SJCRH30 (cell line): ENCODE measurements at places on chromosomes 12 and 14.

- no peaks in the 10 kb centered on the region for H3K27me3 ChIP-seq
- no peak overlapping the region; the same call in 1 of the 2 replicates for H3K27ac ChIP-seq
- no peaks in the 10 kb centered on the region for H3K36me3 ChIP-seq
- DNase-seq = peak; percentile 20
Observed at GRCh38 chr12:87439990-87440827, 589.0 kb downstream of the C12orf50 start.

DNA sequence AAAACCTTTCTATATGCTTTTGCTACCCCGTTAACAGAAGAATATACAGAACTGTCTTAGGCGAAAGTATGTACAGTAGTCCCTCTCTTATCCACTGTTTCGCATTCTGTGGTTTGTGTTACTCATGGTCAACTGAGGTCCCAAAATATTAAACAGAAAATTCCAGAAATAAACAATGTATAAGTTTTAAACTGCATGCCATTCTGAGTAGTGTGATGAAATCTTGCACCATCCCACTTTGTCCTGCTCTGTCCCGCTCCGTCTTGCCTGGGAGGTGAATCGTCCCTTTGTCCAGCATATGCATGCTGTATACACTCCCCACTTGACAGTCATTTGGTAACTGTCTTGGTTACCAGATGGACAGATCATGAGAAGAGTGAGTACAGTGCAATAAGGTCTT is 70.1 kb upstream of the STRN3 start:
- H3K27ac ChIP-seq = no peak overlapping the region
- H3K36me3 ChIP-seq = peaks cover 36% of the 10 kb centered on the region
- H3K4me1 ChIP-seq = no peaks in the 10 kb centered on the region
- H3K4me3 ChIP-seq = no peak overlapping the region
- H3K27me3 ChIP-seq = no peaks in the 10 kb centered on the region

DNA sequence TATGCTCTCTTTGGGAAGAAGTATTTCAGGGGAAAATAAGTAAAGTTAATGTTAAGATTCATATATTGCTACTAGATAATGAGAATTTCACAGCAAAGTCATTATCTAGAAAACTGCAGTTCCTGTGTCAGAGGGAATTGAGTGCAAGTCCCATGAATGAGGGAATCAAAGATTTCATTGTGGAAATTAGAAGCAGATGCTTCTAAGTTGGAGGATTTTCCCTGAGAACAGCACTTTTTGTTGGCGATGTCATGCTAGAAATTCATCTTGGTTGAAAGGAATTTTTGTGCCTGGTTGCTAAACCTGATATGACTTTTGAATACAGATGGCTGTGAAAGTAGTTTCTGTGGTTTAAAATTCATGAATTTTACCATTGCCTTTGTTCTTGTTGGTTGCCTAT is 25.6 kb downstream of the FRMD6 start:
- H3K27ac ChIP-seq = peak overlapping the region; percentile 49
- H3K27me3 ChIP-seq = no peaks in the 10 kb centered on the region
- peaks cover 15% of the 10 kb centered on the region for H3K4me1 ChIP-seq
- H3K4me3 ChIP-seq = no peak overlapping the region
- DNase-seq = peak; percentile 12

GRCh38 chr12:124558313-124558712 is 9.1 kb downstream of the NCOR2 start:
- H3K36me3 ChIP-seq = peaks cover 8% of the 10 kb centered on the region; the same call in 1 of the 2 replicates
- H3K27me3 ChIP-seq = no peaks in the 10 kb centered on the region
- no peak overlapping the region for H3K4me3 ChIP-seq
- H3K27ac ChIP-seq = no peak overlapping the region
- no peak for DNase-seq

GRCh38 chr14:94115058-94115591 is 4.6 kb downstream of the IFI27 start:
- no peaks in the 10 kb centered on the region for H3K4me1 ChIP-seq
- H3K4me3 ChIP-seq = no peak overlapping the region
- H3K27ac ChIP-seq = no peak overlapping the region
- H3K27me3 ChIP-seq = no peaks in the 10 kb centered on the region; the same call in 1 of the 2 replicates
- H3K36me3 ChIP-seq = no peaks in the 10 kb centered on the region

DNA sequence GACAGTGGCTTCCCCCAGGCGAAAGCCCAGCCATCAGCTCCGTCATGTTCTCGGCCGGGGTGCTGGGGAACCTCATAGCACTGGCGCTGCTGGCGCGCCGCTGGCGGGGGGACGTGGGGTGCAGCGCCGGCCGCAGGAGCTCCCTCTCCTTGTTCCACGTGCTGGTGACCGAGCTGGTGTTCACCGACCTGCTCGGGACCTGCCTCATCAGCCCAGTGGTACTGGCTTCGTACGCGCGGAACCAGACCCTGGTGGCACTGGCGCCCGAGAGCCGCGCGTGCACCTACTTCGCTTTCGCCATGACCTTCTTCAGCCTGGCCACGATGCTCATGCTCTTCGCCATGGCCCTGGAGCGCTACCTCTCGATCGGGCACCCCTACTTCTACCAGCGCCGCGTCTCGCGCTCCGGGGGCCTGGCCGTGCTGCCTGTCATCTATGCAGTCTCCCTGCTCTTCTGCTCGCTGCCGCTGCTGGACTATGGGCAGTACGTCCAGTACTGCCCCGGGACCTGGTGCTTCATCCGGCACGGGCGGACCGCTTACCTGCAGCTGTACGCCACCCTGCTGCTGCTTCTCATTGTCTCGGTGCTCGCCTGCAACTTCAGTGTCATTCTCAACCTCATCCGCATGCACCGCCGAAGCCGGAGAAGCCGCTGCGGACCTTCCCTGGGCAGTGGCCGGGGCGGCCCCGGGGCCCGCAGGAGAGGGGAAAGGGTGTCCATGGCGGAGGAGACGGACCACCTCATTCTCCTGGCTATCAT is 663 bp downstream of the PTGER2 start:
- H3K36me3 ChIP-seq = no peaks in the 10 kb centered on the region
- no peak overlapping the region for H3K27ac ChIP-seq
- no peaks in the 10 kb centered on the region for H3K4me1 ChIP-seq
- peak overlapping the region; percentile 64 for H3K4me3 ChIP-seq

DNA sequence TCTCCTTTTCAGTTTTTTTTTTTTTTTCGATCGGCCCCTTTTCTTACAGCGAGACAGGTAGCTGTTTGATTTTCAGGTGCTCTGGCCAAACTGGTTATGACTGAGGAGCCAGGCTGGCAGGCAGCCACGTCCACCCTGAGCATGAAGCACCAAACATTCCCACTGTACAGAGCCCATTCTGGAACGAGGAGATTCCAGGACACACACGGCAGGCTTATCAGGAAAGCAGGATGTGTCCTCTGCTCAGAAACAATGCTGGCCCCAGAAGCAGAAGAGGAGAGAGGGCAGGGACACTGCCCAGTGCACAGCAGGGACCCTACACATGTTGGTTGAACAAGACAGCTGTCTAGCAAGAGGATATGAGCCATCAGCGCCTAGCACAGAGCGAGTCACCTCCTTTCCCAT is 3.7 kb upstream of the KRT2 start:
- DNase-seq = no peak
- no peaks in the 10 kb centered on the region for H3K4me1 ChIP-seq
- no peak overlapping the region for H3K27ac ChIP-seq
- peaks cover 4% of the 10 kb centered on the region; the same call in 1 of the 2 replicates for H3K27me3 ChIP-seq
- H3K36me3 ChIP-seq = no peaks in the 10 kb centered on the region

- no peak overlapping the region for H3K4me3 ChIP-seq
- peaks cover 13% of the 10 kb centered on the region for H3K4me1 ChIP-seq
- no peaks in the 10 kb centered on the region for H3K36me3 ChIP-seq
- H3K27ac ChIP-seq = no peak overlapping the region
Observed at GRCh38 chr14:54348001-54348611, 48.7 kb upstream of the CDKN3 start.

DNA sequence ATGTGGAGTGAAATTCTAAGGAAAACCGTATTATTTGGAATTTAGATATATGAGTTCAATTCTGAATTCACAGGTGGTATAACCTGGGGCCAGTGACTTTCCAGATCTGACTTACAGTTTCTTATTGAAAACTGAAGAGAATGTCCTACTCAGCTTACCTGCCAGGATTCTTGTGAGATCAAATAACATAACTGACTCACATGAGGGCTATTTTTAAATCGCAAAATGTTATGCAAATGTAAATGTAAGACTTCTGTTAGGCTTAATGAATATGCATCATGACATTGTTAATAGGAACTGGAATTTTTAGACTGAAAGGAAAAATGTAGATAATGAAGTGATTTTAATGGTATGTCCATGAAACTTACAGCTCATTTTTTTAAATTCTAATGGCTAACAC is 1142.1 kb downstream of the FLRT2 start:
- H3K4me3 ChIP-seq = no peak overlapping the region
- no peaks in the 10 kb centered on the region for H3K36me3 ChIP-seq
- H3K27me3 ChIP-seq = no peaks in the 10 kb centered on the region
- H3K27ac ChIP-seq = no peak overlapping the region
- H3K4me1 ChIP-seq = no peaks in the 10 kb centered on the region
- DNase-seq = no peak

- H3K36me3 ChIP-seq = peaks cover 48% of the 10 kb centered on the region
- no peaks in the 10 kb centered on the region for H3K4me1 ChIP-seq
- no peaks in the 10 kb centered on the region for H3K27me3 ChIP-seq
- no peak overlapping the region for H3K4me3 ChIP-seq
- no peak overlapping the region for H3K27ac ChIP-seq
- no peak for DNase-seq
Observed at GRCh38 chr12:80810874-80811273, 94.2 kb downstream of the MYF5 start.

DNA sequence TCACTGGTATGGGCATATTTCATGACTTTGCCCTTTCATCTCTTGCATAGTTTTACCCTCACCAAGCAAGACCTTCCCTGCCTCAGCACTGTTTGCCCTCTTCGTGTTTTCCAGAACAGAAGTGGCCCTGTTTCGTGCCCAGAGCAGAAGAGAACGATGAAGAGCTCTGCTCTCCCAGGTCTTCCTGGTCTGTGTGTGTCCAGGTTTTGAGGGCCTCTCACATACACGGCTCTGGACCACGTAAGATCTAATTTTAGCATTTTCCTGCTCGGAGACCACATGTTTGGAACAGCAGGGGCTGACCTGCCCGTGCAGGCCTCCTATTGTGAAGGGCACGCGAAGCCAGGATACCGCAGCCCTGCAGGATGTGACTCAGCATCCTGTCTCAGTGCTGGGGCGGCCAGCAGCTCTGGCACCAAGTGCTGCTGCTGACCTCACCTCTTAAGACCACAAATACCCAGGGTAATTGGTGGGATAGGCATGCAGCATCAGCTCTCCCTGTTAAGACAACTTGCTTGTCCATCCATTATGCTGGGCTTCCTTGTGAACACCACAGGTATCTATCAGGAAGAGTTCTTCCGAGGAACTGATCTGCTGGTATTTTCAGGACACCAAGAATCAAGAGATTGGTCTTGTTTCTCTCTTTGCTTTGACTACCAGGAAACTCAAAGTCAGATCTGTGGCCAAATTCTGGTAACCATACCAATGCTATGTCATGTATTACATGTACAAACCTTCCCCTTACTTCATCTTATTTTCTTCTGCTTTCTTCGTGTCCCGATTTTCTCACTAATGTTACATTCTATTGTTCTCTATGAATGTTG is 19.0 kb downstream of the SSH1 start:
- H3K4me1 ChIP-seq = peaks cover 48% of the 10 kb centered on the region
- peaks cover 13% of the 10 kb centered on the region for H3K36me3 ChIP-seq
- H3K4me3 ChIP-seq = no peak overlapping the region
- H3K27me3 ChIP-seq = no peaks in the 10 kb centered on the region
- peak overlapping the region; percentile 85 for H3K27ac ChIP-seq

GRCh38 chr12:62003226-62003625 is 257.0 kb upstream of the USP15 start:
- no peak overlapping the region for H3K27ac ChIP-seq
- no peak for DNase-seq
- no peaks in the 10 kb centered on the region for H3K36me3 ChIP-seq
- no peaks in the 10 kb centered on the region for H3K4me1 ChIP-seq
- H3K4me3 ChIP-seq = no peak overlapping the region

- no peaks in the 10 kb centered on the region for H3K27me3 ChIP-seq
- H3K4me1 ChIP-seq = peaks cover 5% of the 10 kb centered on the region; the same call in 1 of the 2 replicates
- no peak overlapping the region for H3K27ac ChIP-seq
- DNase-seq = no peak
- H3K4me3 ChIP-seq = no peak overlapping the region
- H3K36me3 ChIP-seq = no peaks in the 10 kb centered on the region; the same call in 1 of the 2 replicates
Observed at GRCh38 chr14:55589171-55589570, 9.2 kb downstream of the KTN1 start.

GRCh38 chr14:102779574-102780315 is 2.5 kb downstream of the TRAF3 start:
- no peaks in the 10 kb centered on the region for H3K36me3 ChIP-seq
- H3K4me3 ChIP-seq = no peak overlapping the region
- no peaks in the 10 kb centered on the region for H3K27me3 ChIP-seq
- DNase-seq = no peak
- H3K4me1 ChIP-seq = peaks cover 5% of the 10 kb centered on the region; the same call in 1 of the 2 replicates
- no peak overlapping the region for H3K27ac ChIP-seq

DNA sequence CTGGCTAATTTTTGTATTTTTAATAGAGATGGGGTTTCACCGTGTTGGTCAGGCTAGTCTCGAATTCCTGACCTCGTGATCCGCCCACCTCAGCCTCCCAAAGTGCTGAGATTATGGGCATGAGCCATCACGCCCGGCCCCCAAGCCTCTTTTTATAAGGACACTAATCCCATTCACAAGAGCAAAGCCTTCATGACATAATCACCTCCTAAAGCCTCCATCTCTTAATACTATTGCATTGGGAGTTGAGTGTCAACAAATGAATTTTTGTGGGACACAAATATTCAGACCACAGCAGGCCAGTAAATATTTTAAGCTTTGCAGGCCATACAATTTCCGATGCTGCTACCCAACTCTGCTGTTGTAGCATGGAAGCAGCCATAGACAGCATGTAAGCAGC is 10.9 kb downstream of the RNF212B start:
- peaks cover 12% of the 10 kb centered on the region for H3K27me3 ChIP-seq
- DNase-seq = peak; percentile 26
- H3K27ac ChIP-seq = no peak overlapping the region
- no peaks in the 10 kb centered on the region for H3K36me3 ChIP-seq
- no peaks in the 10 kb centered on the region for H3K4me1 ChIP-seq

GRCh38 chr14:33958605-33959226 is 7.8 kb upstream of the EGLN3 start:
- no peak overlapping the region for H3K27ac ChIP-seq
- no peak overlapping the region for H3K4me3 ChIP-seq
- DNase-seq = no peak

DNA sequence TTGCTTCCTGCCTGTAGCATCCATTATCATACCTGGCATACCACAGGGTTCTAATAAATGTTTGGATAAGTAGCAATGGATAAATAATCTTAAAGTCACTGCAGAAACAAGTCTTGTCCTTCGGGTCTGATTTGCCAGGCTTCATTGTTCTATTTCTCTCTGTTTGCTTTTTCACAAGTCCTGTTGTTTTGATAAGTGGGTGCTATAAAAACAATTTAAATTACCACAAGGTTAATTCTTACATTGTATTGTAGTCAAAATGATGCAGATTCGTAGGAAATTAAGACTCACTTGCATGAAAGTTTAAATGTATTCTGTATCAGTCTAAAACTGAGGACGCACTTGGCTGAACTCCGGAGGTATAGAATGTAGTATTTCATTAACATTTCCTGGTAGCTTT is 429.9 kb downstream of the NELL2 start:
- DNase-seq = no peak
- no peaks in the 10 kb centered on the region for H3K36me3 ChIP-seq
- H3K4me1 ChIP-seq = no peaks in the 10 kb centered on the region
- H3K27me3 ChIP-seq = peaks cover 3% of the 10 kb centered on the region; the same call in 1 of the 2 replicates
- no peak overlapping the region for H3K27ac ChIP-seq
- no peak overlapping the region for H3K4me3 ChIP-seq
